ENCODE measurements at places on chromosomes 3 and 15.

- DNase-seq: no peak
Observed at GRCh38 chr3:142971431-142971830, 8.0 kb upstream of the PAQR9 start.

GRCh38 chr3:126570103-126570541 lies 11.4 kb upstream of the C3orf22 start:
- DNase-seq: no peak

GRCh38 chr3:15284121-15284889 lies 48.1 kb downstream of the SH3BP5 start:
- DNase-seq: no peak

DNA sequence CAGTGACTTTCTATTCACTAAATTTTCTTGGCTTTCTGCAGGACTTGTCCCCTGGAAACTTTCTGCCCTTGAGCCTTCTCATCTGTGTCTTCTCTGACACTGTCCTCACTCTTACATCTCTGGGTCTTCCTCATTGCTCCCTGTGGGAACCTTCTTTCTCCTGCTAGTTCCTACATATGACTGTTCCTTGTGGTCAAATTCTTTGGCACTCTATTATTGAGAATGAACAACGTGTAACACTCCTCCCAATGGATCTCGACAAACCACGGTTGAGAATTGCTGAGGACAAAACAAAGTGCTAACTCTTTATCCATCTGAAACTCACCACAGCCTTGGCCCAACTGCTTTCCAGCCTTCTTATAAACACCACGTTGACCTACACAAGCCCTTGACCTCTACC lies 3.5 kb upstream of the FAM81A start:
- no peak for DNase-seq

- DNase-seq: no peak
Observed at GRCh38 chr15:100224206-100225185, 117.3 kb downstream of the ADAMTS17 start.
